ENCODE measurements at places on chromosomes 16 and 17. TPM values are rescaled to one million over a fixed set of nuclear protein-coding genes. Genes with fewer than 3 reads are reported as not detected.

APOBR gene
- total RNA-seq: 26.1 TPM

KRTAP4-5 gene
- total RNA-seq: not detected

DNA sequence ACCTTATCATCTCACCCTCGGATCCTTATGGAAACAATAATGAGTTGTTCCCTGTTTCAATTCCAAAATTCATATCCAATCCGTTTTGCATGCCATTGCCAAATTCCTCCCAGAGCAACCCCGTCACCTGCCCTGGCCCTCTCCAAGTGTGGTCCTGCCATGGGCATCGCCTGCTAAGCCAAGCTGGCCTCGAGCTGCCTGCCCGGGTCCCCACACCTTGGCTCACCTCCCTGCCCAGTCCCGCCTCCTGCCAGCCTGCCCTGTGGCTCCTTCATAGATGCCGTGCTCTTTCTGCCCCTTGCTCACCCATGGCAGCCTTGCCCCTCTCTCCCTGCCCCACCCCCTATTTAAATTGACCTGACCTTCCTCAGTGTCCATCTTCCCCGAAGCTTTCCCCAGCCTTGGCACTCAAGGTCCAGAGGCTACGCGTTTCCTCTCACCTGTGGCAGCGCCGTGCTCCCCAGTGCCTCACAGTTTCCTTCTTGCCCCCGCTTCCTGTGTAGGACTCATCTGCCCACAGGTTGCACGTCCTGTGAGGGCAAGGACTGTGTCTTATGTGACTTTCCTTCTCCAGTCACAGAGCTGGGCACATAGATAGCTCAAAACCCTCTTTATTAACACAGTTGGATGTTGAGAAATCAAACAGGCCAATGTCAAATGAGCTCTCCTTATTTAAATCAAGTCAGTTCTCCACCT, 12.7 kb downstream of the MAPT start:
- H3K36me3 ChIP-seq: peaks cover 2% of the 10 kb centered on the region
- H3K4me1 ChIP-seq: peaks cover 8% of the 10 kb centered on the region
- H3K4me3 ChIP-seq: peak overlapping the region; percentile 12
- DNase-seq: no peak
- H3K27me3 ChIP-seq: peaks cover 18% of the 10 kb centered on the region

VPS4A gene
- 38.6 TPM for total RNA-seq
